ENCODE measurements at places on chromosomes 11 and 22.
A peak's percentile ranks its signal among the peaks of the same experiment; 100 is the strongest.

GRCh38 chr22:23913661-23914353, 19.6 kb downstream of the MIF start:
- DNase-seq = peak; percentile 100

DNA sequence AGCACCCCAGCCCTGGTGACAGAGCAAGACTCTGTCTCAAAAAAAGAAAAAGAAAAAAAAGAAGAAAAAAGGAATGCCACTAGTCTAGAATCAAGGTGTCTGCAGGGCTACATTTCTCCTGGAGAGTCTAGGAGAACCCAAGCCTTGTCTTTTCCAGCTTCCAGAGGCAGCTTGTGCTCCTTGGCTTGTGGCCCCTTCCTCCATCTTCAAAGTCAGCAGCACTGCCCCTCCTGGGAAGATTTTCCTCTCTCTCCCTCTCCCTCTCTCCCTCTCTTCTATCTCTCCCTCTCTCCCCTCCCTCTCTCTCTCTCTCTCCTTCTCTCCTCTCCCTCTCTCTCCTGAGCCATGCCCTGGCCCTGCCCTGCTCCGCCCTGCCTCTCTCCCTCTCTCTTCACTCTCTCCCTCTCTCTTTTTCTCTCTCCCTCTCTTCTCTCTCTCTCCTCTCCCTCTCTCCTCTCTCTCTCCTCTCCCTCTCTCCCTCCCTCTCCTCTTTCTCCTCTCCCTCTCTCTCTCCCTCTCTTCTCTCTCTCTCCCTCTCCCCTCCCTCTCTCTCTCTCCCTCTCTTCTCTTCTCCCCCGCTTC, 97.7 kb upstream of the FGF3 start:
- DNase-seq = no peak

DNA sequence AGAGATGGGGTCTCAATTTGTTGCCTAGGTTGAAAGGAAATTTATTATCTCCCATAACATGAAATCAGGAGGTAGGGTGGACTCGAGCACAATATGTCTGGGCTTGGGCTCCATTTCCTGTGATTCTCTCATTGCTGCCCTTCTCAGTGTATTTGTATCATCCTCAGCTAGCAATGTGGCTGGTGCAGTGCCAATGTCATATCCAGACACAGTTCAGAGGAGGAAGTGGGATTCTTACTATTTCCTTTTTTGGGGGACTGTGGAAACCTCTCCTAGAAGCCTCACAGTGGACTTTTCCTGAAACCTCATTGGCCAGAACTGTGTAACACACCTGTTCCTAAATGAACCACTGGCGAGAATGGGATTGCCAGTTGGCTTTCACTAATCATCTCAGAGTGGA, 21.0 kb upstream of the SWAP70 start:
- DNase-seq = no peak

GRCh38 chr11:86397351-86397750, 22.7 kb downstream of the CCDC81 start:
- no peak for DNase-seq

DNA sequence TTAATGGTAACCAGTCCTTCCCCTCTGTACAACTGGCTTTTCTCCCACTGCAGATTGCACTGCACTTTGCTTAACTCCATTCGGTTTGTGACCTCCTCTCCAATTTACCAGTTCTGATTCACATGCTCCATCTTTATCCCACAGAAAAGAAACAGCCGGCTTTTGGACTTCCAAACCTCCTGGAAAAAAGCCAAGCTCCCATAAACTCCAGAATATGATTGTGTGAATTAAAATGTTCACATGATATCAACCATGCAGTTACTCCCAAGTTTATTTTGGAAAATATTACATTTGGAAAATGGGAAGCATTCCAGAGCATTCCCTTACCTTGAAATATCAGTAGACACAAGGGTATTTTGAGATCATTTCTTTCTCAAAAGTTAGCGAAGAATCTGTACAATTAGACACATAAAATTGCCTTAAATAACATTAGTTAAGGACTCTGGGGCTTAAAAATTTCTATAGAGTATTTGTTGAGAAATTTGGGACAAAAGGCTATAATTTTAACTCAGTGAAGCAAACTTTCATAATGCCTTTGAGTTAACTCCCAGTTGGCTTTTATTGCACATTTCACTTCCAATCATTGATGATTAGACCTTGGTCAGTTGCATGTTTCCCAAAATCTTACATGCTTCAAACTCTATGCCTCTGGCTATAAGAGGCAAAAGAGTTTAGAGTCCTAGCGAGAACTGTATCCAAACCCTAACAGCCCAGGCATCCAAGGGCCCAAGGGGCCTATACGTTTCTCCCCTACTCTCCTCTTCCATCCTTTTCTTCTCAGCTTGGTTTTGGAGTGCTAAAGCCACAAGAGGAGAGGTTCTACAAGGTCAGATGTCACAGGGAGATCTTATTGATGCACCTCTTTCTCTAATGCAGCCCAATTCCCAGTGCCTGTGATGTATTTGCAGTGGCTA, 23.6 kb upstream of the TMEM135 start:
- no peak for DNase-seq

DNA sequence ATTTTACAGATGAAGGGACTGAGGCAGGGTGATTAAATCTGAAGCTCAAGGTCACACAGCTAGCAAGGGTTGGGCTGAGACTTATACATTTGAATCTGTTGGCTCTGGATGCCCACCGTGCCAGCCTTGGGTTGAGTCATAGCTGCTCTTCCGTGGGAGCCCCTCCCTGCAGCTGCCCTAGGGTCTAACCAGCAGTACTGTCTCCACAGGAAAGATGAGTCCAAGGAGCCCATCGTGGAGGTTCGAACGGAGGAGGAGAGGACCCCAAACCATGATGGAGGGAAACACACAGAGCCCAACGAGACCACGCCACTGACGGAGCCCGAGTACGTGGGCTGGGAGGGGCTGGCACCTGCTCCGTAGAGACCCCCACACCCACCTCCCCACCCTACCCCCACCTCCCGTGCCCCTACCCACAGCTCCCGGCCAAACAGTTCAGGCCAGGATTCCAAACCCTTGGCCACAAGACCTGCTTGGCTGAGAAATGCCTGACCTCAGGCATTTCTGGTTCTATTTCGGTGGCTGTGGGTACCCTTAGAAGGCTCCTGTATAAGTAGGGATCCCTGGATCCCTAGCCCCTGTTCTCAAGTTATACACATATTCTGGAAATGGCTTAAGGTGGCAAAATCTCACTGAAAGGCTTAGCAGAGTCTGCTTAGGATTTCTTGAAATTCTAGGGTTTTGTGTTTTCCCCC, 42.7 kb upstream of the TTC12 start:
- no peak for DNase-seq

GRCh38 chr11:2664791-2665525, 34.8 kb downstream of the KCNQ1OT1 start:
- DNase-seq = no peak

DNA sequence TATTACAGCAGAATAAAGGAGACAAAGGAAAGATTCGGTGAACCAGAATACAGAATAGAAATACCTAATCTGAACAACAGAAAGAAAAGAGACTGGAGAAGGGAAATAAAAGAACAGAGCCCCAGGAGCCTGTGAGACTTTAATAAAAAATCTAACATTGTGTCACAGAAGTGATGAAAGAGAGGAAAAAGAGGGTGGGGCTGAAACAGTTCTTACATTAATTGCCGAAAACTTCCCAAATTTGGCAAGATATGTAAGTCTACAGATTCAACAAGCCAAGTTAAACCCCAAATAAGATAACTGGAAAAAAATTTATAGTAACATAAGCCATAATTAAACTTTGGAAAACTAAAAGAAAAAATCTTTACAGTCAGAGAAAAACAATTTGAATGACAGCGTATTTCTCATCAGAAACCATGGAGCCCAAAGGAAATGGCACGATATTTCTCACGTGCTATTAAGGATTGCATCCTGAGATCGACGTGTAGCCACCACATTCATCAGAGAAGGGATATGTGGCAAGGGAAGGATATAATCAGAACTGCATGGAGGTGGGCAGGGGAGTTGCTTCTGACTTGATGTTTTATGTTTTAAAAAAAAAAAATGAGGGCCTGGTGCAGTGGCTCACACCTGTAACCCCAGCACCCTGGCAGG, 73.9 kb downstream of the SGSM3 start:
- no peak for DNase-seq

DNA sequence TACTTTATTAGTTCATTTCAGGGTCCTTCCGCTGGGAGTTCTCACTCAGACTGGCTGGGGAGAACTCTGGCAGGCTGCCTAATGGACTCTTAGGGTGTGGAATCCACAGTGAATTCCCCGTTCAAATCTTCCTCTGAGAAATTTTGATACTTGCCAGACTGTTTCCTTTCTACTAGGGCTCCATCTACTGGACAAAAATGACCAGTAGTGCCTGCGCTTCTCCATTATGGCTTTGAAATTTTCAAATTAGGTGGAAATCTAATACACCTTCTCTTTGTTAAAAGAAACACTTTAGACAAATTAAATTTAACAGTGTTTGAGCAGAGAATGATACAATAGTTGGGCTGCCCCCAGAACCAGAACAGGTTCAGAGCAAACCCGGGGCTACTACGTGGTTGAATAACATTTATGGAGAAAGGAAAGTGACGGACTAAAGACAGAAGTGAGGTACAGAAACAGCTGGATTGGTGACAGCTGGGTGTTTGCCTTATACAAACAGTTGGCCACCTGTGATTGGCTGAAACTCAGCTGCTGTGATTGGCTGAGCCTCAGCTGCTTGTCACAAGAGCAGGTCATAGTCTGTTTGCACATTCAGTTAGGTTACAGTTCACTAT, 52.9 kb upstream of the FDX1 start:
- DNase-seq = peak; percentile 24

- no peak for DNase-seq
Observed at GRCh38 chr11:104465321-104465720, 301.4 kb upstream of the PDGFD start.

DNA sequence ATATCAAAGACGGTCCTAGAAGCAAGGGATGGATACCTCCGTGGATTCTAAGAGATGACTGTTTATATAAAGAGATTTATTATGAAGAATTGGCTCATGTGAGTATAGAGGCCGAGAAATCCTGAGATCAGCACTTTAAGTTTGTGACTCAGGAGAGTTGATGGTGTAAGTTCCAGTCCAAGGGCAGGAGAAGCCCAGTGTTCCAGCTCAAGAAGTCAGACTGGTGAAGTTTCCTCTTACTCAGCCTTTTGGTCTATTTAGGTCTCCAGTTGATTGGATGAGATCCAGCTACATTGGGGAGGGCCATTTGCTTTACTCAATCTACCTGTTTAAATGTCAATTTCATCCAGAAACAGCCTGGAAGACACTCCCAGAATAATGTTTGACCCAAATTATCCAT, 45.1 kb downstream of the TSPAN18 start:
- no peak for DNase-seq

DNA sequence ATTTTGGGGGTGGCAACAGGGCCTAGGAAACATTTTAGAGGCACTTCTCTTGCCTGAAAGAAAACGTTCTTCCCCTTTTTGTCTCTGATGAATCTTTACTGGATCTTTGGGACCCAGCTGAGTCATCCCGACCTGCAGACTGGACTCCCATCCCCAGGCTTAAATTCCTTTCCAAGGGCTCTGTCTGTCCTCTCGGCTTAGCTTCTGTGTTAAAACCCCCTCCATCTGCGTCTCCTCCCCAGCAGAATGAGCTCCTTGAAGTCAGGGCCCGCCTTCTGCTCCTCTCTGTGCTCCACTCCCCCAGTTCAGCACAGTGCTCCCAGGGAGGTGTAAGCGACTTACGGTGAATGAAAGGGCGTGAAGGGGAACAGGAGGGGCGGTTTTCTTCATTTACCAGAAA, 895 bp upstream of the DAGLA start:
- DNase-seq = no peak

All from activated naive CD8-positive, alpha-beta T cell treated with anti-CD3 and anti-CD28 coated beads, Interleukin-2, amount 50 U/mL, for 24 hours (primary cell).